Brain pericyte (primary cell): ENCODE measurements at places on chromosomes 11 and 22.

GRCh38 chr22:22380098-22381030 lies 128.2 kb downstream of the ZNF280B start:
- DNase-seq: no peak

DNA sequence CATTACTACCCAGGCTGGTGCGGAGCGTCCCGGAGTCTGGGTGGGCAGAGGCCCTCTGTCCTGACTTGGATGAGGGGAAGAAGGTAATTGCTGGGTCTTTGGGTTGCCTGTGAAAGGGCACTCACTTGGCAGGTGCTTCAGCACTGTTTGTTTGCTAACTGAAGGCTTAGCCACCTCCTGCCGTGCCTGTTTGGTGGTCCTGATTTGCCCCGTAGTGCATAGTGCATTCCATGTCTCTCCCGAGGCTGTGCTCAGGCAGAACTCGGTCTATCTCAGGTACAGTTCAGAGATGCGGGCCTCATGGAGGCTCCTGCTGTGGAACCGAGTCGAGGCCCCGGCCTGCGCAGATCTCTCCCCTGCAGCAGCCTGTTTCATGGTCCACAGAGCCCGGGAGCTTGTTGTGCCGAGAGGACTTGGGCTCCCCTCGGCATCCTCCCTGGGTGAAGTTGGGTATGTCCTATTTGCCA lies 146.2 kb downstream of the TBC1D22A start:
- DNase-seq: no peak

GRCh38 chr22:11042116-11042515 lies 4485.9 kb upstream of the OR11H1 start:
- no peak for DNase-seq

DNA sequence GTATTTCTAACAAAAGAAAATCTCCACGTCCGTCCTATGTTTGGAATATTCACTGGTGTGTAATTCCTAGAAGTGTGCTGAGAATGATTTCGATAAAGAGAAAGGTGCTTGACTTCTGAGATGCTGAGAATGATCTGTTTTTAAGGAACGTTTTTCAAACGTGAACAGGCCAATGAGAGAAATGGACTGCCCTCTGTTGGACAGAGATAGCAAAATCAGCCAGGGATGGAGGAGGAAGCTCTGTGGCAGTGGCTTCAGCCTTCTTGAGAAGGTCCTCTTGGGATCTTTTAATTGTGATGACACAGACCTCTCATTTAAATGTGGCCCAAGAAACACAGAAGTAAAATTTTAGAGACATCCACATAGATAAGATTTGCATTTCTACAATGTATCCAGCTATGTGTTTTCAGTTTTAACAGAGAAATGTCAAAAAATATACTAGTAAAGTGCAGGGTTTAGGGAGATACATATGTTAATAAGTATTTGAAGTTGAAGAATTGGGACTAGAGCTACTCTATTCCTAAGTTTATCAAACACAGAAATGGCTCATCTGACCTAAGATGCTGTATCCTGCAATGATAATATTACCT lies 84.0 kb upstream of the RCN1 start:
- no peak for DNase-seq

GRCh38 chr11:118662401-118663271 lies 16.8 kb downstream of the TREH start:
- no peak for DNase-seq

GRCh38 chr11:6608011-6608410 lies 4.0 kb downstream of the TAF10 start:
- DNase-seq: no peak

GRCh38 chr11:99148352-99148751 lies 127.6 kb downstream of the CNTN5 start:
- DNase-seq: no peak

- DNase-seq: no peak
These were observed 2.0 kb upstream of the FXYD6 start for GRCh38 chr11:117878314-117878938.

DNA sequence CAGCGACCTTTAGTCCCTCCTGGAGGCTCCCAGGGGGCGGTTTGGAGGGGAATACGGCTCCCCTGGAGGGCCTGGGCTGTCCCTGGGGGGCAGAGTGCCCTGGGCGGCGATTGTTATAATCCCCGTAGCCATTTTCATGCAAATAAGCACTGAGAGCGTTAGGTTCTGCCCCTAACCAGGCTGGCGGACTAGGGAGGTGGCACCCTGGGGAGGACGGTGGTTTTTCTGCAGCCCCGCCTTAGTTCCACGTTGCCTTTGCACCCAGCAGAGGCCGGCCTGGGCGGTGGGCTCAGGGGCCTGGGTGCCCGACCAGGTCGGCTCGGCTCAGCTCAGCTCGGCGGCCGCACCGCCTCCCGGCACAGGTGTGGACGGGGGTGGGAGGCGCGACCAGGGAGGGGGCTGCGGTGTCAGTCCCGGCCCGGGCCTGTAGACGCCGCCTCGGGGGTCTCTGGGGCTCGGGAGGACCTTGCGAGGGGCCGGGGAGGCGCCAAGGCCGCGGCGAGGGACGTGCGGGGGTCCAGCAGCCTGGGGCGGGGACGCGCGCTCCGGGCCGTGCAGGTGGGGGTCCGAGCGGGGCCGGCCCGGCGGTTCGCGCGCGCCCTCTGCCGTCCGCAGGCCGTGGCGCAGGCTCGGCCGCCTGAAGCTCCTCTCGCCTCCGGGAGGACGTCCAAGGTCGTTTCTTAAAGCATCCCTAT lies 2.3 kb upstream of the DUSP8 start:
- no peak for DNase-seq

DNA sequence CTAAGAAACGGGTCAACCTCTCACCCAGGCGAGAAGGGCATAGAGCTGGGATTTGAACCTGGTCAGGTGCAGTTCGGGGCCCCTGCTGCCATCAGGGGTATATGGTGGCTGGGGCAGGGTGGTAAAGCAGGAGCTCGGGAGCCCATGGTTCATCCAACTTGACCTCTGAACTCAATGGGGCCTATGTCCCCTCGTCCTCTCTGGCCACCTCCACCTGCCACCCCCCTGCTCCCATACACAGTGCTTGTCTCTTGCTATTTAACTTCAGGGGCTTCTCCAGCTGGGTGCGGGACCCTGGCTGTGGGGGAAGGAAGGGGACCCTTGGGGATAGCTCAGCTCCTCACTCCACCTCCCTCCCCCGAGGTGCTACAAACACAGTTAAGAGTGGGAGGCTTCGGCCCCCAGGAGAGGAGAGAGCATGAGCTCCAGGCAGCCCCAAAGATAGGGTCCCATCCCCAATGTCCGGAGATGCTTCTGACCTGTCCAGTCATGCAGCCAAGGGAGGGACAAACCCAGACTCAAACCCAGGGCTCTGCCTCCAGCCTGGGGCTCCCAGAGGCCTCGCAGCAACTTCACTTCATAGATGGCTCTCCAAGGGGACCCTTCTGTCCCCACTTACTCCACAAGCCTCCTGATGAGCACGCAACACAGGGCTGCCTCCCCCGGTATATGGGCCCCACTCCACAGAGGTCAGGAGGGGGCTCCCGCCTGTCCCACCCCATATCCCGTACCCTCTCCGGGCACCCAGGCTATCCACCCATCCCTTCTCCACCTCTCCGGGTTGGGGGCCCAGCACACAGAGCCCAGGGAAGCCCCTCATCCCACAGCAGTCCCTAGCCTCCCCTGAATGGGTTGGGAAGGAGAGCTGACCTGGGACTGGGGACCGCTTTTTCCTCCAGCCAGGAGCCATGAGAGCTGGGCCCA lies 712 bp downstream of the IL2RB start:
- no peak for DNase-seq

DNA sequence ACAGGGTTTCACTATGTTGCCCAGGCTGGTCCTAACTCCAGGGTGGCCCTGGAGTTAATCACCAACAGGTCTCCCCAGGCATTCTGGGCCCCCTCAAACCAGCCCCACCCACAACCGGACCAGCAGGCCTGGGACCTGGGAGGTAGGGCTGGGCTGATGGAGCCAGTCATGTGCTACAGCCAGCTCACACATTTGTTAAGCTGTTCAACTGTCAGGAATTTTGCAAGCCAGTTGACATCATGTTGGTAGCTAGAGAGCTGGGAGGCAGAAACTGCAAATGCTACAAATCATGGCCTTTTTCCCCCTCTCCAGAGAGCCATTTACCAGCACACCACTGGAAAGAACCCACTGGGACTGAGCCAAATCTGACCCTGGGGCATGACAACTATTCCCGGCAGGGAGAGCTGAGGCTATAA lies 6.8 kb downstream of the ARHGAP1 start:
- DNase-seq: no peak

- no peak for DNase-seq
These were observed 10.8 kb downstream of the ST3GAL4 start for GRCh38 chr11:126366064-126366822.

DNA sequence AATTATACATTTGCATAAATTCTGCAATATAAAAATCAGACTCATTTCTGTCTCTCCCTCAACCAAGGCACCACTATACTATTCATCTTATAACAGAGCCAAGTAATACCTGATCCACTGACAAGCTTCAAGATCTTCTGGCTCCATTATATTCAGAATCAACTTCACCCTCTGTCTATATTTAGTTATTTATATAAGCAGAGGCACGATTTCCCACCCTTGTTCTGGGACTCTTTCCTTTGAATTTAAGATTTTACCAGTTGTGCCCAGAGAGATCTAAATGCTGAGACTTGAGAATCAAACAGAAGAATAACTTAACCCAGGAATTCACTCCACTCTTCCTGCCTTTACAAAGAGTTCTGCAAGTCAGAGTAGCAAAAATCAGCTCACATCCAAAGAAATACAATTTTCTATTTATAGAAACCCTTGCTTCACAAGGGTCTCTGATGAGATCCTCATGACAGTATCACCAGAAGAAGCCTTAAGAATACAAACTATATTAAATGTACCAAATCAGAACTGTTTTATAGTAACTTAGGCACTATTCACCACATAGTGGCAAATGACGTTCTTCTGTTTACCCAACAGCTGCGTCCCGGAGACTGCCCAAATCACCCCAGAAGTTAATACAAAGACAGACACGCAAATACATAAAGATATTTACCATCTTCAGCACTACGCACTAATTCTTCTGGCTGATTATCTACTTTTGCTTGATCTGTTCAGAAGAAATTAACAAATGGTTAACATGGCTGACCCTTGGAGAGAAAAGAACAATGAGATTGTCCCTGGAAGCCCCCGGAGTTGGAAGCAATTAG lies 32.3 kb upstream of the CCDC89 start:
- DNase-seq: no peak

GRCh38 chr11:103659206-103659618 lies 377.2 kb upstream of the DDI1 start:
- no peak for DNase-seq

DNA sequence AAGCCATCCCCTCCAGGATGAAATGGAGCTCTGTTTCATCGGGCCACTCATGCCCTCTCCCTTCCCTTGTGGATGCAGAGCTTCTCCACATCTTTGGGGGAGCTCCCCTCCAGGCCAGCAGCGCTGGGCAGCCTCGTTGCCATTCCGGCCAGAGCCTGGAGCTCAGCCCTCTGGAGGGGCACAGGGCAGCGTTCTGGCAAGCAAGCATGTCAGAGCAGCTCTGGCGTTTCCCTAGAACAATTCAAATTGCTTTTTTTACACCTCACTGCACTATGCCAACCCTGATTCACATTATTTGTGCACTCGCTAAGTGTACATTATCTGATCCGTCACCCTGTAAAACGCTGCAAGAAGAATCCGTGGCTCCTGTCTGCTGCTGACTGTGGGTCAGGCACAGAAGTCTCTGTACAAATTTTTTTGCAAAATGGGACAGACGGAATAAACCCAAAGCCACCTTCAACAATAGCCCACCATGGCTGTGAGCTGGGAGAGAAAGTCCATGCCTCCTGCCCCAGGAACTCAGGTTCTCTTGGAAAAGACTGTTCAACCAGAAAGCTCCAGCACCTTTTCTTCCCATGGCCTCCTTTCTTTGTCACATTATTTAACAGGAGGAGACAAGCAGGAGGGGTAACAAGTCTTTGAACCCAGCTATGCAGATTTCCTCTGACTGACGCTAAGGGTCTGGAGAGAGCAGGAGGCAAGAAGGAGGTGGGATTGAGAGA lies 139.5 kb upstream of the CADM1 start:
- no peak for DNase-seq

DNA sequence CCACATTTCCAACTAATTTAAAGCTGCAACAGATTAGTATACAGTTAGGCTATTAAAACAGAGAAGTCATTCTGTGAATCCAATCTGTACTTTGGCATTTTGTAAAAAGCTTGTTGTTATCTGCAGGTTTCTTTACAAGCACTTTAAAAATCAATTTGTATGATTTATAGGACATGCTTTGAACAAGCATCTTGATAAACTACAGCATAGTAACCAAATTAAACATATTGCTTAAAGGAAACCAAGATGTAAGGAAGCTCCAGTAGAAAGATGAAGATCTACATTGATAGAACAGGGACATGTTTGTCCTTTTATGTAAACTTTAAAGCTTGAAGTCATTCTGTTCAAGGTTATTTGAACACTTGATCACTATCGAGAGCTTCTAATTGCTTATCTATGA lies 498.3 kb upstream of the CCDC90B start:
- DNase-seq: no peak
